Iris pigment epithelial cell (primary cell): ENCODE measurements at places on chromosomes 13 and 19.

DNA sequence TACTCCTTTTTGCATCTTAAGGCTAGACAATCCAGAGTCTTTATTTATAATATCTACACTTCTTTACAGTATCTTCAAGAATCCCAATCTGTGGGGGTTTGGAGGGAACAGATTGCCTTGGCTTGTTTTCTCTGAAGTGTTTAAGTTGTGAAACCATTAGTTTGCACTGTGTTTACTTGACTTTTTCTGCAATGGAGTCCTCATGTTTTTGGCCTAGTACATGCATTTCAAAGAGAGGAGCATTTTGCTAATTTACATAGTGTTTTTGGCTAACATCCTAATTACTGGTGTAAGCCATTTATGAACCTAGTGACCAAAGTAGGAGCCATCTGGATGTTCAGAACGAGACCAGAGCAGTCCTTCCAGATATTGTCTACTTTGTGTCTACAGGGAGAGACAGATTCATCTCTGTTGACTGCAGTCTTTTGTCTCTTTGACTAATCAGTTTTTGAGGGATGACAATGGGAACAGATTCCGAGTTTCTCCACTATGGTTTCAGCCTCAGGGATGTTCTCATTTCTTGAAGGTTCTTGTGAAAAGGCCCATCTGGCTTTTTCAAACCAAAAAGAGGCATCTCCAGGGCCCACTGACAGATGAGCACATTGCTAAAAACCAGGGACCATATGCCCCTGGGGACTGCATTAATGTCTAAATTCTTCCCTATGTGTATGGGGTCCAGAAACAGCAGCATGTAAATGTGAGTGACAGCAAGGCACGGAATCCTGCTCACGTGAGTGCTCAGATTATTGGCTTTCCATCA lies 53.4 kb downstream of the ING1 start:
- DNase-seq: no peak

GRCh38 chr13:29556742-29557141 lies 38.7 kb downstream of the SLC7A1 start:
- no peak for DNase-seq

DNA sequence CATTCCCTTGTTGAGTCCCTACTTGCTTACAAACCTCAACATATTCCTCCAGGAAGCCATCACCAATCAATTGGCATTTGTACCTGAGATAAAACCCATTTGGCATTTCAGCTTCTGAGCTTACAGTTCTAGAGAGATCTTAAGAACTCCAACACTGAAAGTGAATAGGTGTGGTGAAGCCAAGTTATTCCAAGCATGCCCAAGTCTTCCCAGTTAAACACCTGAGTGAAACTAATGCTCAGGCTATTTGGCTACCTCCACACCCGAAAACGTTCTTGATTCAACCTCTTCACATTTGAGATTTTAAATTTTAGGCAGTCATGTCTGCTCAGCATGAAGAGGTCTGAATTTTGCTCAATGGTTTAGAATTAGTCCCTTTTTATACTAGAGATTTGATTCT lies 2.5 kb upstream of the SCEL start:
- no peak for DNase-seq

DNA sequence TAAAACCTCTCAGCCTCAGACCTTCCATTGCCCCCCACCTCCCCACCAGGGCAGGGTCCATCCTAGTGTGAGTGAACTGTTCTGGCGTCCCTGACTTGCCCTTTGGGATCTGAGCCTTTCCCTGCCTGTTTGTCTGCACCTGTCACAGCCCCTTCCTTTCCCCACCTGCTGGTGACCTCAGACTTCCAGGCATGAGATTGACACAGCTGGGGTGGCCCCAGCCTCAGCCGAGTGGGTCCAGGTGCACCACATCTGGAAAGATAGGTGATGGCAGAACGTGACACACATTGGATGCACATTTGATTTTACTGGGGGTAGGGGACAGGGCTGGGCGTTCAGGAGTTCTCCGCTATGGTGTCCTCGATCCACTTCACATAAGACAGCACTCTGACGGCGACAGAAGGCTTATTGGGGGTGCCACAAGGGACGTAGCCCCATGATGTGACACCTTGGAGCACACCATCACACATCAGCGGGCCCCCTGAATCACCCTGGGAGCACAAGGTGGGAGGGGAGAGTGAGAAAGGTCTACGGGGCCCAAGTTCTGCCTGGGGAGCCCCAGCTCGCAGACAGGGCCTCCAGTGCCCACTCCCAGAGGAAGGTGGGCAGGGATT lies 4.6 kb downstream of the KLK1 start:
- no peak for DNase-seq

DNA sequence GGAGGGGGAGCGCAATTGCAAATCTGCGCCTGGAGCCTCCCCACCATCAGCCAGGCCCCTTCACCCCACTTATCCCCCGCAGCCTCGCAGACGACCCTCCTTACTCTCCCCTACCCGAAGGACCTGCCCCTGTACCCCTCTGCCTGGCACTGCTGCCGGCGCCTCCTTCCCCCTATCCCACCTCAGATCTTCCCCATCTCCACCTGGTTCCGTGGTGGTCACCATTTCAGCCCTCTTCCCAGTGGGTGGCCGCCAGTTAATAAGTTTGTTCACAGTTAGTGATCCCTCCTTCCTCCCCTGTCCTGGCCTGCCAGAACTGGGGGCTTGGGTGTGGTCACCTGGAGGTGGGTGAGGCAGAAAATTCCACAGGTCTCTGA lies 397 bp downstream of the SLC44A2 start:
- DNase-seq: no peak

DNA sequence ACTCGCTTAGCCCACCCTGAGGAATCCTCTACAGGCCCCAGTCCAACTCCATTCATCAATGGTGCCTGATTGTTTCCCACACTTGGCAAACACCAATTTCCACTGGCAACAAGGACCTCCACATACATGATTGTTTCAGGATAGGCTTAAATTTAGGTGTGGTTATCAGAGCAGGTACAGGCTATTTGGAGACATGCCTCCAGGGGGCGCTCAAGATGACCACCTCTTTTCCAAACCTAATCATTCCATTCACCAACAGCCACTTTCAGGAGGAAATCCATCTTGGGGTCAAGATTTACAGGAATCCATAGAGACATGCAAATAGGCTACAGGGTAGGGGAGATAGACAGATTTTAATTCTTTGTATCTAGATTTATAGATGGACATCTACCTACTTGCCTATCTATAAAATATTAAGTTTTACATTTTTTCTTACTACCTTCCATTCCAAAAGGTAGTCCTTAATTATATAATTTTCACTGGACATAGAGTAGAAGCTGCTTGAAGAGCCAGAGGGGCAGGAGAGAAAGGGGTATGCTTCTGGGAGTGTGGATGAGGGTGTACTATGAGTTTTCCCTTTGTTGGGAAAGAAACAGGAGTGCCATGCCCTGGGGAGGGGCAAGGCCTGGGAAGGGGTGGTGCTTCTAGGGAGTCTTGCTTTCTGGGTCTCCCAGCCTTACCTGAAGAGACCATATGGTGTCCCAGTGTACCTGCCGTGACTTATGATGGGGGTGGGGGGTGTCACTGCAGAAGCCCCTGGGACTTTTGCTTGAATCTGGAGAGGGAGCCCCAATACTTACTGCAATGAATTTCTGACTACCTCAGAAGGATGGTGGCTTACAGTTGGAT lies 14.1 kb upstream of the PCDH8 start:
- no peak for DNase-seq

DNA sequence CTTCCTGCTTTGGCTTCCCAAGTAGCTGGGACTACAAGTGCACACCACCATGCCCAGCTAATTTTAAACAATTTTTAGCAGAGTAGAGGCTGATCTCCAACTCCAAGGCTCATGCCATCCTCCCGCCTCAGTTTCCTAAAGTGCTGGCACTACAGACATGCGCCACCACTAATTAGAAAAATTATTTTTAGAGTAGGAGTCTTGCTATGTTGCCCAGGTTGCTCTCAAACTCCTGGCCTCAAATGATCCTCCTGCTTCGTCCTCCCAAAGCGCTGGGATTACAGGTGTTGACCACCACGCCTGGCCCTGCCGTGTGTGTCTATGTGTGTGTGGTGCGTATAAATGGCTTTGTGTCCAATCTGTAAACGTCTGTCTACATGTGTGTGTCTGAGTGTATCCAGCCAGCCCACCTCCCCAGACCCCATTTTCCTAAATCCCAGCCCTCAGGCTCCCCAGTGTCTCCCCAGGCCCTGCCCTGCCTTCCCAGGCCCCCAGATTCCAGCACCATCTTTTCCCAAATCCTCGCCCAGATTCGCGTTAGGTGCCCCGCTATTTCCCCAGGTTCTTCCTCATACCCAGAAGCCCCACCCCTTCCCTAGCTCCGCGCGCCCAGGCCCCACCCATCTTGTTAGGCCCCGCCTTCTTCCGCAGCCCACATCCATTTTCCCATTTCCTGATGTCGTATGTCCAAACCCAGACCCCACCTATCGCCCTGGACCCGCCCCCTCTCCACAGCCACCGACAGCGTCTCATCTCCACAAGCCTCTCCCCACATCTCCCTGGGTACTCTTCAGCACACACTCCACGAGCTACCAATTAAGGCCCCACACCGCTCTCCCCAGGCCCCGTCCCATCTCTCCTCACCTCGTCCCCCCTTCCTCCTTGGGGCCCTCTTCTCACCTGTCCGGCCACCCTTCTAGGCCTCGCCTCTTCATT lies 24.9 kb downstream of the SLC8A2 start:
- DNase-seq: no peak

DNA sequence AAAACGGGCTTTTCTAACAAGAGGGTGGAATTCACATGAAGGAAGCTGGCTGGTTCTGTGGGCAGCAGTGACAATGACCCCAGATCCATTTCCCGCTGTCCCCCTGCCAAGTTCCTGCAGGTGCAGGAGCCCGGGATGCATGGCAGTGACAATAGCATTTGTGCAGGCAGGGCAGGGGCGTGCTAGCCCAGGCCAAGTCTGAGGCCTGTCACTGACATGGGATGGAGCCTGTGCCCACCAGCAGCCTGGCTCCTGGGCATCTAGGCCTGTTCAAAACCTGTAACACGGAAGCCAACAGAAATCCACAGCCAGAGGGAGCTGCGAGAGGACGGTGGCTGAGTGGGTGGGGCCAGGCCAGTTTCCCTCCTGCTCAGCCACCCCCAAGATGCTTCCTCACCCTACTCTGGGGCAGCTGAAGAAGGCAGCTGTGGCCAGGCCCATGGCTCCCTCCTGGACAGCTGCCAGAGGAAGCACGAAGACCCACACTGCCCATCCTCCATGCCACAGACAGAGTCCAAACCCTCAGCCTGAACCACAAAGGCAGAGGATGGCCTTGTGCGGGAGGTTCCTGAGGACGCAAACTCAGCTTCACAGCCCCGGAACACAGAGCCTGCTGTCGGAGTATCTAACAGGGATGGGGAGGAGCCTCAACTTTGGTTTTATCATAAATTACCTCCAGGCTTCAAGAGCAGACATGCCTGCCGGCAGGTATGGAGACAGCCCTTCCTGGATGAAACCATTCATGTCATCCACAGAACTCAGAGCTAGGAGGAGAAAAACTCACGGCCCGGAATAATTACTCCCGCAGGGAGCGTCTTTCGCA lies 74.0 kb downstream of the CEBPG start:
- no peak for DNase-seq

DNA sequence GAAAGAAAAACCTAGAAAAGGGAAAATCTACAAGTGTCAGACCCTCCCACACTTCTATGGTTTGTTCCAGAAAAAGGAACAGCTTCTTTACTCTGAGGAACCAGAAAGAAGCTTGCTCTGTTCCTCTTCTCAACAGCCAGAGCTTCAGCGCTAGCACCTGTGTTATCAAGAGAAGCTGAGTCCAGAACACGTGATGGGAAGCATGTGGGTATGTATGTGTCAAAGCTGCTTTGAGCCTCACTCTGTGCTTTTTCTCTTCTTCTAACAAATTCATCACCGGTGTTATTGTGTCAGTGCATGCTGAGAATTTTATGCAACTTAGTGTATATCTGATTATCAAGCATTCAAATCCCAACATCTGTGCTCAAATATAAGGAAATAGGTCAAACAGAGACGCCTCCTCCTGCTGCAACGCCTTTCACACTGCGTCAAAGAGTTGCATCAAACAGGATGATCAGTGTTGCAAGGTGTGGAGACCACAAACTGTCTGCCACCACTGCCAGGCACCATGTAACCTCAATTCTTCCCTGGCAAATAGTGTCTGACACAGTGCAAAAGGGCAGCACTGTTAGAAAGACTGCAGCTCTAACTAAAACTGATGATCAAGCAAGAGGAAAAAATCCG lies 83.9 kb downstream of the LRRC63 start:
- peak; percentile 55 for DNase-seq

DNA sequence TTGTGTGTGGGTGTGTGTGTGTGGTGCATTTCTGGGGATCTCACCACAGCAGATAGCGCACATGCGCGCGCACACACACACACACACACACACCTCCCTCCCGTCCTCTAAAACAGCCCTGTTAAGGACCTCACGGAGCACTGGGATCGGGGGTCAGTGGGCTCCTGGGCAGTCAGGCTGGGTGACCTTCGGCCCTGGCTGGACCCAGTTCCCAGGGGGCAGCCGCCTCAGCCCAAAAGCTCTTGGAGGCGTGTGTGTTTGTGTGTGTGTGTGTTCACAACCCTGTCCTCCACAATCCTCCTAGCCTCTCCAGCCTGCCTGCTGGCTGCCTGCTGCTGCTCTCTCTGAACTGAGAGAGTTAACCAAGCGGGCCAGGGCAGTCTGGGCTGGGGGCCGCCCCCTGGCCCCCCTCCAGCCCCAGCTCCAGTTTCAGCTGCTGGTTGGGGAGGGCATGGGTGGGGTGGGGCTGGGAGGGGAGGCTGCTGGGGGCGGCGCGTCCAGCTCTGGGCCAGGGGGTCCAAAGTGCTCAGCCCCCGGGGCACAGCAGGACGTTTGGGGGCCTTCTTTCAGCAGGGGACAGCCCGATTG lies at the start of gene FXYD1:
FXYD1 (plus strand) TSS at position 520 of the 588 bp plus-strand sequence. CDS start 1,256 bp downstream, outside the sequence.
- no peak for DNase-seq

GRCh38 chr13:23433171-23434153 lies at the start of gene SACS:
SACS (minus strand) TSS chr13:23433702; CDS start chr13:23411239, 22,463 bp downstream.
- DNase-seq: peak; percentile 55

GRCh38 chr13:91644806-91645205 lies 246.4 kb downstream of the GPC5 start:
- DNase-seq: no peak

DNA sequence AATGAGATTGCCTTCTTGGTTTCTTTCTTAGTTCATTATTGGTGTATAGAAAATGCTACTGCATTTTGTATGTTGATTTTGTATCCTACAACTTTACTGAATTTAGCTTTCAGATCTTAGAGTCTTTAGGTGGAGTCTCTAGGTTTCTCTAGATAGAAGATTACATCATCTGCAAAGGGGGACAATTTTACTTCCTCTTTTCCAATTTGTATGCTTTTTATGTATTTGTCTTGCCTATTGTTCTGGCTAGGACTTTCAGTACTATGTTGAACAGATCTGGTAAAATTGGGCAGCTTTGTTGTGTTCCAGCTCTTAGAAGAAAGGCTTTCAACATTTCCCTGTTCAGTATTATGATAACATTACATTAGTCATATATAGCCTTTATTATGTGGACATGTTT lies 101.0 kb upstream of the SPRY2 start:
- DNase-seq: no peak

DNA sequence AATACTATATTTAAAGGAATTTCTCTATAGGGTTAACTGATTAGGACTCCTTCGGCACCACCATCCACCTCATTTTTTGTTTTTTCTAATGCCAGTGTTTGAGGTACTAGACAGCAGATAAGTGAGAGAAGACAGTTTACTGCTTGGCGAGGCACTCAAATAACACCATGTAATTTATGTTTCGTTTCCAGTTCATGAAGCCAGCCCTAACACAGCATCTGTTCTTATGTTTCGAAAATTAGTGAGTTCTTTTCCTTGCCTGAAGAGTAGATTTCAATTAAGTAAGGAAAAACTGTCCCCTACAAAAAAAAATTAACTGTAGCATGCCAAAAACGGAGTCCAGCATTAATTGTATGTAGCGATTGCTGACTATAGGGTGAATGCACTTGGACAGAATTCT lies 409.1 kb downstream of the TBC1D4 start:
- DNase-seq: no peak

- DNase-seq: no peak
Observed at GRCh38 chr19:41402010-41402409, 4.4 kb downstream of the BCKDHA start.
